IPS DF 6.9 (cell line): ENCODE measurements at places on chromosomes 13 and 19.
A peak's percentile ranks its signal among the peaks of the same experiment; 100 is the strongest.

DNA sequence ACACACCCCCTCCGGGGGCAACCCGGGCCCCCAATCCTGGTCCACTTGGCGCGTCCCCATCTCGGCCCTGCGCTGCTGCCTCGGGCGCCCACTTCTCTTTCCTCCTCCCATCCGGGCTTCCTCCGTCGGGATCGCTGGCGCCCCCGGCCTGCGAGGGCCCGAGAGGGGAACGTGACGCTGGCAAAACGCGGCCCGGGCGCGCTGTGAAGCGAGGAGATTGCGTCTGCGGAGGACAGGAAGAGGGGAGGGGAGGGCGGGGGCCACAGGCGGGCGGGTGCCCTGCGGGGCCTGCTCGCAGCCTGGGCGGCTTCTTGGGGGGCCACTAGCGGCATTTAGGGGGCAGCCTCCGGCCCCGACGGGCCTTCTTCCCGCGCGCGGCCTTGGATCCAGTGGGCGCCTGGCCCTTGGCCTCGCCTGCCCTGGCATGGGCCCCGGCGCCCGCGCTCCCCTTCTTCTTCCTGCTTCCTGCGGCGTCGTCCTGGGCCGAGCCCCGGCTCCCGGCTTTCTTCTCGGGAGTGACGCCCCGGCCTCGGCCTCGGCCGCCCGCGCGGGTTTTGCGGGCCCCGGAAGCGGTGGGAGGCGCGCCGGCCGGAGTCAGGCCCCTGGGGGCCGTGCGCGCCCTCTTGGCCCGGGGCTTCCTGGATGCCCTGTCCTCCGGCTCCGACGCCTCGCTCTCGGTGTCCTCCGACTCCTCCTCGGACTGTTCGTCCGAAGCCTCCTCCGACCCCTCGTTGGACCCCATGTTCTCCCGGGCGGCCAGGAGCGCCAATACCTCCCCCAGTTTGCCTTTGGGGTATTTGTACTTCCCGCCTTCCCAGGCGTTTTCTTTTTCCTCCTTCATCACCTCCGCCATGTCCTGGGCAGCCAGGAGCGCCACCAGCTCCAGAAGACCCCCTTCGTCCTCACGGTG is 2.2 kb downstream of the PNMA8B start:
- H3K4me3 ChIP-seq, result peak overlapping the region; percentile 29; the same call in 1 of the 2 replicates
- H3K27me3 ChIP-seq, result peaks cover 17% of the 10 kb centered on the region; the same call in 1 of the 2 replicates
- H3K27ac ChIP-seq, result no peak overlapping the region
- no peaks in the 10 kb centered on the region for H3K36me3 ChIP-seq
- peaks cover 1% of the 10 kb centered on the region for H3K4me1 ChIP-seq

DNA sequence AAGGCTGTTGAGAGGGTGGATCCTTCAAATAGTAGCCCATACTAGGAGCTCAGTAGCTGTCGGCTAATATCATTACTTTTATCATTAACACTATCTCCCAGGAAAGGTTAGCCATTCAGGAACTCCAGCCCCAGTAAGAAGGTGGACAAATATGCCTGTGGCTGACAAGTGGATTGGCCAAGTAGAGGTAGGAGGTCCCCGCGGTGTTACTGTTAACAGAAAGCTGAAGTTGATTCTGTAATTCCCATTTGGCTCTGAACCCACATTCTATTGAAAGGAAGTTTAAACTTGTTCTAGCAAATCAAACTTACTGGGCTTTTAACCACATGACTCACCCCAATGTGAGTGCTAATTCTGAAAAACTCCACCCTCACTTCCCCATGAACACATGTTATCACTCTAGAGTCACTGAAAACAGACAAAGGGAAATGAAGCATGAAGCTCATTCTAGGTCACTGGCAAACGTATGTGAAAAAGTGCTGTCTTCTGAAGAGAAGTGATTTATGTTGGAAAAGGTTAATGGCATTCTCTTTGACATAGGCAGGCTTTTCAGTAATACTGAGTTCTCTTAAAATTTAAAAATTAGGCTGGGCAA is 273.5 kb downstream of the FGF14 start:
- H3K4me1 ChIP-seq, result no peaks in the 10 kb centered on the region
- H3K36me3 ChIP-seq, result no peaks in the 10 kb centered on the region
- no peaks in the 10 kb centered on the region for H3K27me3 ChIP-seq
- no peak overlapping the region for H3K4me3 ChIP-seq
- DNase-seq, result no peak
- no peak overlapping the region for H3K27ac ChIP-seq

DNA sequence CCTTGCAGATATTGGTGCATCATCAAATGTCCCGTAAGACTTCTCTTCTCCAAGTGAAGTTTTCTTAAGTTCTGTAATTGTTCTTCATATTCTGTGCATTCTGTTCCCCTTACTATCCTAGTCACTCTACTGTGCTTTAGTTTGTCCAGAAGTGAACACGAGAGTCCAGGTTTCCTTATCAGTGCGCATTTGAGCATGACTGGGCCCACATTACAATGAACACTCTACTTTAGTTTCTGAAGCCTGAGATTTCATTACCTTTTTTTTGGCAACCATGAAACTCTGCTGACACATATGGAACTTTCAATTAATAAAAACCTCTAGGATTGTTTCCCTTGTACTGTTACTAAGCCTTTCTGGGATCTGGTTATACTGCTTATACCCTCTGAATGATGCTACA is 270.0 kb downstream of the KCNRG start:
- H3K4me3 ChIP-seq, result no peak overlapping the region
- DNase-seq, result no peak
- H3K36me3 ChIP-seq, result no peaks in the 10 kb centered on the region; the same call in 1 of the 2 replicates
- H3K27me3 ChIP-seq, result no peaks in the 10 kb centered on the region
- H3K27ac ChIP-seq, result no peak overlapping the region

DNA sequence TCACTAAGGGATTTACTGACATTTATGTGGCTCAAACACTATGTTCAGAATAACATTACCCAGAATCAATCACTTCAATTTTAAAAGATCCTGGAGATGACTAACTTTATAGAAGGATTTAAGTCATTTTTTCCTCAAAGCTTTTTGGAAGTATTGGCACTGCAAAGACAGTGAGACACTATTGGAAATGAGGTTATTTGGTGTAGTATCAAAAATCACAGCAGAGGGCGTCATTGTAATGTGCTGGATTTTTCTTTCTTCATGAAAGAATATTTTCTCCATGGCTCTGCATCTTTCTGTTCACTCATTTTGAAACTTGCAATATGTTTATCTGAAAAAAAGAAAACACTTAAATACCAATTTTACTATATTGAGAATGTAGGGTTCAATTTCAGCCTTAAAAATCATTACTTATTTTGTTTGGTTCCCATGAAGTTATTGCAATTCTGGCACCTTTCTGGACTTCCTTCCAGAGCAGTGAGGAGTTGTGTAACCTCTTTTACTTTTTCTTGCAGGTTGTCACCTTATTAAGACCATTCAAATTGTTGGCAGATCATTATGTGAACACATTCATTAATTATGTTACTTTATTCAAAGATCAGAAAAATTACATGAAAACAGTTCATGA is 3.7 kb upstream of the CSNK1A1L start:
- DNase-seq, result no peak
- peaks cover 2% of the 10 kb centered on the region; the same call in 1 of the 2 replicates for H3K4me1 ChIP-seq
- no peaks in the 10 kb centered on the region for H3K36me3 ChIP-seq
- no peaks in the 10 kb centered on the region for H3K27me3 ChIP-seq

GRCh38 chr13:34748596-34748995 is 193.5 kb upstream of the NBEA start:
- peaks cover 5% of the 10 kb centered on the region; the same call in 1 of the 2 replicates for H3K4me1 ChIP-seq
- DNase-seq, result no peak

- H3K27me3 ChIP-seq, result peaks cover 19% of the 10 kb centered on the region; the same call in 1 of the 2 replicates
- no peak overlapping the region for H3K27ac ChIP-seq
Measured at GRCh38 chr13:76887076-76887563, 915 bp upstream of the KCTD12 start.
